Stimulated activated CD4-positive, alpha-beta T cell treated with anti-CD3 and anti-CD28 coated beads, Interleukin-4, amount 100 ng/mL, for 24 hours (primary cell): ENCODE measurements at places on chromosomes 2 and 18.
A peak's percentile ranks its signal among the peaks of the same experiment; 100 is the strongest.

- no peak for DNase-seq
Measured at GRCh38 chr18:55778788-55779690, 191.0 kb upstream of the TCF4 start.

GRCh38 chr2:102664471-102664909, 45.1 kb downstream of the SLC9A2 start:
- DNase-seq: peak; percentile 65

GRCh38 chr2:42495611-42496010, 1.8 kb upstream of the KCNG3 start:
- DNase-seq: no peak

GRCh38 chr2:186349508-186349907, 136.6 kb upstream of the ZC3H15 start:
- no peak for DNase-seq

GRCh38 chr2:2919574-2920365, 457.8 kb downstream of the EIPR1 start:
- DNase-seq: no peak

- DNase-seq: no peak
Measured at GRCh38 chr2:28991021-28991420, 9.9 kb downstream of the TOGARAM2 start.

DNA sequence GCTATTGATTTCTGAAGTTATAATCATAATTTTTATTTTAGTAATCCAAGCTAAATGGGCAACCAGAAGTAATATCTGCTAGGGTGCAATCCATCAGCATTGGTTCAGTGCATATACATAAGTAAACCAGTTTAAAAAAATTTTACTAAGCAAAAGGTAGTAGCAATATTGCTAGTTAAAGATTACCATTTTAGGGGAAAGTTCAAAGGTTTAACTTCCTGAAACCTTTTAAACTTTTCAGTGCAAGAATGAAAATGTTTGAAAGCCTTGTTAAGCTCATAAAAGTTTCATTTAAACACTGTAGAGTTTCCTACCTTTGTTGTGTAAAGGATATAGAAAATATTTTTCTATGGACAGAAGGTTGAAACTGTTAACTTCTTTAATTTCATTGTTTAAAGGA, 31.0 kb upstream of the EPB41L5 start:
- no peak for DNase-seq

GRCh38 chr2:57696016-57696415, 350.6 kb upstream of the VRK2 start:
- DNase-seq: no peak

GRCh38 chr2:240624950-240625621, at the start of gene GPR35:
Gene GPR35, plus strand, starts transcription at chr2:240625480. Its CDS starts 4,473 bp downstream, at chr2:240629953.
- peak; percentile 74 for DNase-seq

DNA sequence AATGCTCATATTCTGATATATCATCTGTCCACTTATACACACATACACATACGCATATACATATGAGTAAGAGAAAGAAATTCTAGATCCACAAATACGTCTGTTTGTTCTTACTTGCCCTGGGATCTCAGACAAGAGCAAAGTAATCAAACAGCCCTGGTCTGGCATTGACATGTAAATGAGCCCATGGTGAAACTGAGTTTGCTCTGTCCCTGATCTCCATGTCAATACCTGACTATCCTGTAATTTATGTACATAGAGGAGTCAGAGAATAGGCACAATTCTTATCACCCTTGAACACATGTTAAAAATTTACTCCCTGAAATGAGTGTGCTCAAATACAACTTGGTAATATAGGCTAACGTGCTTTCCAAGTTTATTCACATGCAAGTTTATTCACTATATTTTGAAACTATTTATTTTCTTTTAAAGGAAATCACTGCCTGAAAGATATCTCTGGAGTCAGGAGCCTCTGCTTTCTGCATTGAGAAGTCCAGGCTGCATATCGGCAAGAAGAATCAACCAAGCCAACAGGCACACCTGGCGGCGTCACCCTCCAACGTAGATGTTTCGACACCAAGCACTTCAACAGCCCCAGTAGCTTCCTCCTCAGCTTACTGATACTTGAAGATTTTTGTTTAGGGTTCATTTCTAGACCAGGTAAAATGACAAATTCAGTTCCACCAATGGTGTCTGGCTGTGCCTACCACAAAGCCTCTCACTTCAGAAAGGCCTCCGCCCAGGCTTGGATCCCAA, 100.6 kb downstream of the CMPK2 start:
- no peak for DNase-seq

GRCh38 chr2:133221398-133221797, 346.9 kb downstream of the NCKAP5 start:
- no peak for DNase-seq

DNA sequence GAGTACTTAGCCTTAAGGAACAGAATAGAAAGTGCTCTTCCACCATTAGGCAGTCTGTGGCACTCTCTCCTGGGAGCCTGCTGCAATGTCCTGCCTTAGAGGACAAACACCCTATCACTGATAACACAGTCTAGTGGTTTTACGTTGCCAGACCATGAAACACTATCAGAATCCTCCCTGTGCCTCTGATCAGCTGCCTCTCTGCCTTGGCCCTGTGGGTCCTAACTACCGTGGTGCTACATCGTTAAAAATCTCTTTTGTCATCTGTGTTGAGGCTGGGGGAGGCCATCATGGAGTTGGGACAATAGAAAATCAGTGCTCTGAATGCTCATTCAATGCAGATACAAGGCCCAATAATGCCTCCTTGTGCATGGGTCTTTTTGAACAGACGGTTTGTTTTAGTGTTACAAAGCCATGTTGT, 11.9 kb upstream of the APCDD1 start:
- DNase-seq: no peak

DNA sequence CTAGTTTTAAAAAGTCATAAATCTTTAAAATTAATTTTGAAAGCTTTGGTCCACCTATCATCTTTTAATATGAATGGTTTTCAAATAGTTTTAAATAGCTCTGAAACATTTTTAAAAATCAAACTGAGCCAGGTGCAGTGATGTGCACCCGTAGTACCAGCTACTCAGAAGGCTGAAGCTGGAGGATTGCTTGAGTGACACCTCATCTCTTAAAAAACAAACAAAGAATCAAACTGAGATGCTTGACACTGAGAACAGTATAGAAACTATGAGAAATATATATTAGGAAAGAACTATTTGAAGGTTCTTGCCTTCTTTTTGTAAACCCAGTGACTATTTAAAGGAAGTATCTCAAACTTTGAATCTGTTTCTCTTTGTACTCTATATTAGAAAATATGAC, 67.4 kb downstream of the BARD1 start:
- DNase-seq: no peak

- no peak for DNase-seq
Measured at GRCh38 chr18:75107196-75107930, 101.6 kb downstream of the PTGR3 start.
